NCI-H526 (cell line): ENCODE measurements at places on chromosomes 6 and 20.
A peak's percentile ranks its signal among the peaks of the same experiment; 100 is the strongest.

GRCh38 chr6:33732817-33733708 lies 13.6 kb downstream of the IP6K3 start:
- no peak for DNase-seq

DNA sequence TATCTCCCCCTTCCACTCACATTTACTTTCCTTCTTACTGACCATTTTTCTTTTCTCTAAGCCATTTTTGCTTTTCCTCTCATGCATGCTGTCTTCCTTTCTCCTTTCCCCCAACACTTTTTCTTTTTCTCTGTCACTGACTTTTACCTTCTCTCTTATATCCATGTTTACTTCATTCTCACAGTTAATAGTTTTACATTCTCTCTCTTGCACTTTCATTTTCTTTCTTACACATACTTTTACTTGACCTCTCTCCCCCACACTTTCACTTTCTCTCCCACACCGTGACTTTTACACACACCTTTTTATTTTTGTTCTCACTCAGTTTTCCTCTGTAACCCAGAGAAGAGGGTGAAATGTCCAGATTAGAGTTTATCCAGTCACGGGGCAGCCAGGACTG lies 636.3 kb downstream of the PTPRT start:
- DNase-seq: no peak

- DNase-seq: no peak
Measured at GRCh38 chr6:82245376-82245775, 2.2 kb downstream of the IBTK start.

GRCh38 chr6:116395647-116396046 lies 24.9 kb downstream of the DSE start:
- DNase-seq: no peak

GRCh38 chr6:38432479-38432878 lies 207.2 kb downstream of the BTBD9 start:
- no peak for DNase-seq

- DNase-seq: no peak
Measured at GRCh38 chr6:30879684-30880427, 4.5 kb upstream of the DDR1 start.

- DNase-seq: no peak
Measured at GRCh38 chr6:82131441-82131840, 116.1 kb downstream of the IBTK start.

DNA sequence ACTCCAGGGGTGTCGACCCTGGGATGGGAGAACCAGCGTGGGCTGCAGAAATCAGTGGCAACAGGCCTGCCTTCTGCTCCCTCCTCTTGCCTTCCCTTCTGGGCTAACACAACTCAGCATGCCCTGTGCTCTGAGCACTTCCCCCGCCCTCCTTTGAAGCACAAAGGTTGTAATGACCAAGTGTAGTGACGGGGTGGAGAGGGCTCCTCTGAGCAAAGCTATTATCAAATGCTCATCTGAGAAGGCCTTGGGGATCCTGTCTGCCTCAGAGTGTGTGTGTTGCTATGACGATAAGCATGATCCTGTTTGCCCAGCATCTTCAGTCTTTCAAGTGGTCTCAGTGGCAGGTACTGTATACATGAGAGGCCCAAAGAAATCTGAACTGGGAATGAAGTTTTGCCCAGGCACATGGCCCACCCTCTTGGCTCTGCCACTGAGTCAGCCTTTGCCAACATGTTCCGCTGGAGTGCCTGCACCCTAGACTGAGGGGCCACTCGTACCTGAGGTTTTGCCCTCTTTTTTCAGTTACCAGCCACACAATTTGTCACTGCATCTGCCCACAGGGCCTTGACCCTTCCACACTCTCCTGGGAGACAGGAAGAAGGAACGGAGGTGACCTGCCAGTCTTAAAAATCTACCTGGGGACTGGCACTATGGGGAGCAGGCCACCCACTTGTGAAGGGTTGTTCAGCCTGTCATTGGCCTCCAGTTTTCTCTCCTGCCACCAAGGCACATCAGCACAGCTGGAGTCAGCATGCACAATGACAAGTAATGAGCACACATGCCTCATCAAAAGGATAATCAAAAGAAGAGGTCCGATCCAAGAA lies 74.5 kb downstream of the GFOD1 start:
- no peak for DNase-seq

- no peak for DNase-seq
Measured at GRCh38 chr20:62769346-62770071, 26.8 kb upstream of the MRGBP start.

DNA sequence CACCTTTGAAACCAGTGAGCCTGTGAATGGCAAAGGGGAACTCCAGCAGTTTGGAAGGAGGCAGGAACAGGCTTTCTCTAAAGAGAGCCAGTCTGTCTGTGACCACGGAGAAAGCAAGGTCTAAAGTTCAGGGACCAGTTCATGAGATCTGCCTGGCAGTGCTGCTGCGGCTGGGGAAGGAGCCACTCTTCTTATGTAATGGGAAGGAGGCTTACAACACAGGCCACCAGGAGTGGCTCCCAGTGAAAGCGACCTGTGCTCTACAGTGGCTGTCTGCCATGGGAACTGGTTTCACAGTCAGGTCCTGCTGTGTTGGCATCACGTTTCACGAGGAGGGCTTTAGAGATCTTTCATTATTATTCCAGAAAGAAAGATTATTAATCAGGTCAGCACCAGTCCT lies 291.9 kb upstream of the PRDM1 start:
- DNase-seq: no peak

- peak; percentile 19 for DNase-seq
Measured at GRCh38 chr20:8454137-8454712, 322.2 kb downstream of the PLCB1 start.

DNA sequence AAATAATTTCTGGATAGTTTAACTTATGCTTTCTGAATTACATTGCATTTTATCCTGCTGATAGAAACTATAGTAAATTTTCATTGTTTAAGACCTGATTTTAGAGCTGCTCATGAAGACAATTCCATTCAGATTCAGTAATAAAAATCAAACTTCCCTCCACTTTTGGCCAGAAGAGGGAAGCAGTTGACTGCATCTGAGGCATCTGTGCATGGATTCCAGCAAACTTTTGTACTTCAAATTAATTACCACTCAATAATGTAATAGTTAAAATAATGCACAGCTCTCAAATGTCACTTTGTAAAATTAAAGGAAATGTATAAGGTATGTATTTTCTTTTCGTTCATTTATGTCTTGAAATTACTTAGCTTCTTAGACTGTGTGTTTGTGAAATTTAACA lies 64.2 kb upstream of the SLC35B3 start:
- peak; percentile 3 for DNase-seq

DNA sequence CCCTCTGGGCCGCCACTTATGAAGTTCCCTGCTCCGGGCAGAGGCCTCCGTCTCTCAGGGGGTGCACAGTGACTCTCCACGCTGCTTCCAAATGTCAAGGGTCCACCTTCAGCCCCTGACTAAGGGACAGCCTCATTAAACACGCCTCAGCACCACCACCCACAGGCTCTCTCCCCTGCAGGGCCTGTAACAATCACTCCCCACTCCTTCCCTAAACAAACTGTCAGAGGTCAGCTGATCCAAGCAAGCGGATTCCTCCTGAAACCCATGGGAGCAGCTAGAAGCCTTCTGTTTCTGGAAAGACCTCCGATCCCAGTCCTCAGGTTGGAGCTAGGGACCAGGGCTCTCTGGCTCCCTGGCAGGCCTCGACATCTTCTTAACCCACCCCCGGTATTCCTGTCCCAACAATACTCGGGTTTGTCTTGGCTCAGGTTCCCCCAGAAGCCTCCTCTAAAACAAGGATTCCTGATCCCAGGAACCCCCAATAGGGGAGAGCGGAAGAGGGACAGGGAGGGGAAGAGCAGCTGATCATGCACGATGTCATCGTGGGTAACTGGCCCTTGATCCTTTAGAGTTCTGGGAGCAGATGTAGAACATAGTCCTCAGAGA lies 181.0 kb downstream of the ZNF217 start:
- no peak for DNase-seq

DNA sequence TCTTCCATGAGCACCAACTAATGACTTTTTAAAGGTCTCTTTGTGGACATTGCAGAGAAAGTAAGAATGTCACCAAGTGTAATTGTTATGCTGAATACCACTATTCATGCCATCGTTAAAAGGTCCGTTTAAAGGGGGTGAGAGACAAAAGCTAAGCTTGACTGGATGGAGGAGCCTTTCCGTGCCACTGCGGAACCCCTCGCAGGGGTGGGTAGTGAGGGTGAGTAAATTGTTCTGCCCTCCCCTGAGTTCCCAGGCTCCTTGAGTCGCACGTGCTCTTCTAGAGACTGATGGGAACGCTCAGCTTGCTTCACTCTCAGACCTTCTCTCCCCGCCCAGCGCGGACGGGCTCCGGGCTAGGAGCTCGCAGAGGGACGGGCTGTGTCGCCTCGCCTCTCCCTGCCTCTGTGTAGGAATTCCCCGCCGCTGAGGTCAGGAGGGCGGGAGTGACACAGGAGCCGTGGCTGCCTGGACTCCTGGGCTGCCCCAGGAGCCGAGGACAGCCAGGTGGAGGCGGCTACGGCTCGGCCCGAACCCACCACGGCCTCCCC lies 314.8 kb upstream of the QKI start:
- DNase-seq: no peak

DNA sequence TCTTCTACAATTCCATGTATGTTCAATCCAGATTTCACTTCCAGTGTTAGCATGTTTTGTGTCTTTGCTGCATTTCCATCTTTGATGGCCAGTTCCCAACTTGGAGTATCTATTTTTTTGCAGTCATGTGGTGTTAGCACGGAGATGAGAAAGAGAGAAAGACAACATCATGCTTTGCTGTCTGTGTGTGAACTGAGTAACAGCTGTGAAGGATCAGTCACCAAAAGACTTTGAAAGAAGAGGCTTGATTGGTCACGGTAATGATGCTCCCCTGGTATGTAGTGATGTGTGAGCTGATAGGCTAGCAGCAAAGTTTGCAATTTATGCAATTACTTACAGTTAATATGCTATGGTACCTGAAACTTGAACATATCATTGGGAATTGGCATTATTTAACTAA lies 731.3 kb upstream of the NRSN1 start:
- DNase-seq: no peak
